ENCODE measurements at places on chromosomes 1 and 21.

- no peak for DNase-seq
Measured at GRCh38 chr1:163912170-163912884, 590.6 kb downstream of the NUF2 start.

- no peak for DNase-seq
Measured at GRCh38 chr1:161681879-161682278, 18.9 kb downstream of the FCGR2B start.

DNA sequence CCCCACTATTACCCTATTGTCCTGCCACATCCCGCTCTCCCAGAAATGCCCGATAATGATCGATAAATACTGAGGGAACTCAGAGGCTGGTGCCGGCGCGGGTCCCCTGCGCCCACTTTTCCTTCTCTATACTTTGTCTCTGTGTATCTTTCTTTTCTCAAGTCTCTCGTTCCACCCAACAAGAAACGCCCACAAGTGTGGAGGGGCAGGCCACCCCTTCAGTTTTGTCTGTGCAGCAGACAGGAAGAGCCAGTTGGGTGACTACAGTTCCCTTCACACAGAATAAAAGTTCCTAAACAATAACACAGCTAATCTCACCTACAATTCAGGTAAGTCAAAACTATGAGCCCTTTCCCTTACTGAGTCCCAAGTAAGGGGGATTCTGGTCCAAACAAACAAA lies 423.7 kb downstream of the SMYD3 start:
- DNase-seq, result no peak

DNA sequence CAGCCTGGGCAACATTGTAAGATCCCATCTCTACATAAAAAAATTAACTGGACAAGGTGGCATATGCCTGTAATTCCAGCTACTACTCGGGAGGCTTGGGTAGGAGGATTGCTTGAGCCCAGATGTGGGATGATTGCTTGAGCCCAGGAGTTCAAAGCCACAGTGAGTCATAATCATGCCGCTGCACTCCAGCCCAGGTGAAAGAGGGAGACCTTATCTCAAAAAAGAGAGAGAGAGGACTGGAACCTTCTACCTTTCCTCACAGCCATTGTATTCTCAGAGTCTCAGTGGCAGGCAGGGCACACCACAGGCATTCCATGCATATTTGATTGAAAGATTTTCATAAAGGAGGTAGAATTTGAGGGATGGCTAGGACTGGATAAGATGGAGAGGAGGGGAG lies 78.4 kb downstream of the KIF14 start:
- no peak for DNase-seq

GRCh38 chr1:31689379-31689778 lies 14.4 kb downstream of the COL16A1 start:
- DNase-seq, result no peak

- no peak for DNase-seq
Measured at GRCh38 chr1:221912230-221912629, 170.3 kb upstream of the DUSP10 start.

DNA sequence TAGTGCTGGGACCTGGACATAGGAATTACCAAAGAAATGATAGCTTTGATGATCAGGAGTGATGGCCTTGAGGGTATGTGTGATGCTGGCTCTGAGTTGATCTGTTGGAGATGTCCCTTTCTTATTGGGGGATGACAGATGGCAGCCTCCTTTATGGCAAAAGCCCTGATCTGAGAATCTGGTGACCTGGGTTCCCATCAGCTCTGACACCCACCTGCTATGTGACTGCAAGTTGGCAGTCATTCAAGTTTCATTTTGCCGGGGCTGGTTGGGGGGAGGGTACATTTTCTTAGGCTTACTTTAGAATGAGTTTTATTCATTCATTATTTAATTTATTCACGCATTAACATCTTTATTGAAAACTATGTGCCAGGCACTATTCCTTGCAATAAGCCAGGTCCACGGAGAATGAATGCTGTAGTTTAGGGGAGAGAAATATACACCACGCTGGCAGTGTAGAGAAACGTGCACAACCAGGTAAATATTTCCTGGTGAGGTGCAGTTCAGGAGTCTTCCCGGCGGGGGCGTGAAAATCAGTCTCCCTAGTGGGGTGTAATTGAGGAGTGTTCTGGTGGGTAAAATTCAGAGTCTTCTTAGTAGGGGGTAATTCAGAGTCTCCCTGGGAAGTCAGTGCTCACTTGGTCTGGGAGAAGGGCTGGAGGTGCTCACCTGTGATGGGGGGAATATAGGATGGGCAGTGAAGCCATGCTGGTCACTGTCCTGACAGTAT lies 401.3 kb downstream of the CAMTA1 start:
- DNase-seq, result no peak

GRCh38 chr1:56975446-56975845 lies 9.6 kb upstream of the C8B start:
- DNase-seq, result no peak

DNA sequence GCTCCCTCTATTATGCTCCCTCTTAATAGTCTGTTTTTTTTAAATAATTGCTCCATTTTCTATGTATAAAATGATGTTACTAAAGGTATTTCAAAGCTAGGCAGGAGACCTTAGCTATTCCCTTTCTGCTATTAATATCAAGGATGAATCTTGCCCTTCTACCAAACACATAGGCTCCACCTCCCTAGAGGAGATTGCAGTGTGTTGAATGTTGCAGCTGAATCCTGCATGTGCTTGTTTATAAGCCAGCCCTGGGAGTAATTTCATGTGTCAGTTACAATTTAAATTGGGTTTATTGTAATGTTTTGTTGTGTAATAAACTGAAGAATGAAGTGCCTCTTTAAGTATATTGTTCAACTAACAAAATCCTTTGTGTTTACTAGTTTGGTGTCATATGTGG lies 66.0 kb downstream of the TMEM200B start:
- DNase-seq, result no peak

DNA sequence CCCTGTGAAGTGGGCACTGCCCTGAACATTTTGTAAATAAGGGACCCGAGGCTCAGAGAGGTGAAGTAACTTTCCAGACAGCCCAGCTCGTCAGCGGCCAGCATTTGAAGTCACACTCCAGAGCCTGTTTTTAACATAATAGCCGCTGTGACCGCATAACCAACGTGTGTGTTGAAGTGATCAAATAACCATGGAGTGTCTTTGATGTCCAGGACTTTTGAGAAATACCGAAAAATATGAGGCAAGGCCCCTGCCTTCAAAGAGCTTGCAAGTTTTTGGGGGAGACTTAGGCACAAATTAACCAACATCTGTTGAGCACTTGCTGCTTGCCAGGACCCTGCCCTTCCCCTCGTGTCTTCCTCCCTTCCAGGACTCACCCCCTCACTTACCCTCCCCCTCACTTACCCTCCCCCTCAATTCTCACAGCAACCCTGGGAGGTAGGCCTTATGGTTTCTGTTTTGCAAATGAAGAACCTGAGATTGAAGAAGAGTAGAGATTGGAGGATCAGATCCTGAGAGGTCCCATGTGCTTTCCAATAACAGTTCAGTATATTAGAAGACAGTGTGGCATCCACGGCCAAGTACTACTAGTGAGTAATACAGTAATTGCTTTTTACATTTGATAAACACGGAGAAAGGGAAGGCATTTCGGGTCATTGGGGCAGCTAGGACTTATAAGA lies 1.3 kb upstream of the SLC16A1 start:
- DNase-seq, result no peak

GRCh38 chr1:90779573-90779972 lies 62.5 kb upstream of the BARHL2 start:
- DNase-seq, result no peak

Measured in stimulated activated CD8-positive, alpha-beta memory T cell treated with anti-CD3 and anti-CD28 coated beads, Interleukin-15, amount 100 ng/mL, for 1 hour (primary cell).